Psoas muscle (tissue), 8 donors: ENCODE measurements at places on chromosomes 11 and 22. TPM values are rescaled to one million over a fixed set of nuclear protein-coding genes. Genes with fewer than 3 reads are reported as not detected.

GTSE1 gene
- 0.47 TPM for total RNA-seq

- peak overlapping the region; percentile 58 for H3K4me3 ChIP-seq
- H3K27me3 ChIP-seq: no peaks in the 10 kb centered on the region
- no peaks in the 10 kb centered on the region for H3K36me3 ChIP-seq
- DNase-seq: peak; percentile 87
- H3K27ac ChIP-seq: peak overlapping the region; percentile 97
Observed at GRCh38 chr11:44564670-44565210, 723 bp upstream of the CD82 start.

FXYD2 gene
- not detected for total RNA-seq

OLFML1 gene
- total RNA-seq: 7.2 TPM

IMMP1L gene
- 26.3 TPM for total RNA-seq

MMP8 gene
- total RNA-seq: not detected

WNT11 gene
- 13.0 TPM for total RNA-seq

LGR4 gene
- total RNA-seq: 8.0 TPM

DNA sequence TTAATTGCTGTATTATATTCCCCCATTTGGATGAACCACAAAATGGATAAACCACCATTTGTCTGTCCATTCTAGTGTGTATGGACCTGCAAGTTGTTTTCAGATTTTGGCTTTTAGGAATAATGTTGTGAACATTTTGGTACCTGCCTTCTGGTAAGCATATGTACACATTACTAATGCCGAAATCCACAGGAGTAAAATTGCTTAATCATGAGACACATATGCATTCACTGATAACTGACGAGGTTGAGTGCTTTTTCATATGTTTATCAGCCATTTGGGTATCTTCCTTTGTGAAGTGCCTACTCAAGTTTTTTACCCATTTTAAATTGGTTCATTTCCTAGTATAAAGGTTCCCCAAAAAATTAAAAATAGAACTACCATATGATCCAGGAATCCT lies 34.2 kb downstream of the OSBP2 start:
- no peaks in the 10 kb centered on the region for H3K36me3 ChIP-seq
- no peak overlapping the region for H3K27ac ChIP-seq
- no peak for DNase-seq
- no peaks in the 10 kb centered on the region for H3K4me1 ChIP-seq
- H3K27me3 ChIP-seq: no peaks in the 10 kb centered on the region

DNA sequence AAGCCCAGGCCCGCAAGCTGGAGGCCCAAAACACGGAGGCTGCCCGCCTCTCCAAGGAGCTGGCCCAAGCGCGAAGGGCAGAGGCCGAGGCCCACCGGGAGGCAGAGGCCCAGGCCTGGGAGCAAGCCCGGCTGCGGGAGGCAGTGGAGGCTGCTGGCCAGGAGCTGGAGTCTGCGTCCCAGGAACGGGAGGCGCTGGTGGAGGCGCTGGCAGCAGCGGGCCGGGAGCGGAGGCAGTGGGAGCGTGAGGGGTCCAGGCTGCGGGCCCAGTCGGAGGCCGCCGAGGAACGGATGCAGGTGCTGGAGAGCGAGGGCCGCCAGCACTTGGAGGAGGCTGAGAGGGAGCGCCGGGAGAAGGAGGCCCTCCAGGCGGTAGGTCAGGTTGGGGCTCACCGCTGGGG lies 4.8 kb downstream of the CCDC88B start:
- H3K4me1 ChIP-seq: peaks cover 5% of the 10 kb centered on the region
- no peaks in the 10 kb centered on the region for H3K27me3 ChIP-seq
- no peak overlapping the region for H3K27ac ChIP-seq
- H3K36me3 ChIP-seq: no peaks in the 10 kb centered on the region

SYT9 gene
- not detected for total RNA-seq

GRCh38 chr22:47372111-47372581 lies 609.7 kb downstream of the TBC1D22A start:
- H3K27me3 ChIP-seq: no peaks in the 10 kb centered on the region
- H3K4me1 ChIP-seq: no peaks in the 10 kb centered on the region
- DNase-seq: no peak
- H3K4me3 ChIP-seq: no peak overlapping the region

DNA sequence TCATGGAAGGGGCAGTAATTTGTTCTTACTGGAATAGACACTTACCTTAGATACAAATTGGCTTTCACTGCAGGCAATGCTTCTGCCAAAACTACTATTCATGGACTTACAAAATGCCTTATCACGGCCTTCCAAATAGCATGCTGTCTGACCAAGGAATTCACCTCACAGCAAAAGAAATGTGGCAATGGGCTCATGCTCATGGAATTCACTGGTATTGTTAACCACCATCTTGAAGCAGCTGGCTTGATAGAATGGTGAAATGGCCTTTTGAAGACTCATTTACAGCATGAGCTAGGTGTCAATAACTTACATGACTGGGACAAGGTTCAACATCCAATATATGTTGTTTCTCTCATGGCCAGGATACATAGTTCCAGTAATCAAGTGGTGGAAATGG lies 21.9 kb downstream of the OR5B21 start:
- no peak overlapping the region for H3K27ac ChIP-seq
- H3K27me3 ChIP-seq: no peaks in the 10 kb centered on the region
- no peak overlapping the region for H3K4me3 ChIP-seq
- H3K36me3 ChIP-seq: no peaks in the 10 kb centered on the region
- DNase-seq: no peak

DNA sequence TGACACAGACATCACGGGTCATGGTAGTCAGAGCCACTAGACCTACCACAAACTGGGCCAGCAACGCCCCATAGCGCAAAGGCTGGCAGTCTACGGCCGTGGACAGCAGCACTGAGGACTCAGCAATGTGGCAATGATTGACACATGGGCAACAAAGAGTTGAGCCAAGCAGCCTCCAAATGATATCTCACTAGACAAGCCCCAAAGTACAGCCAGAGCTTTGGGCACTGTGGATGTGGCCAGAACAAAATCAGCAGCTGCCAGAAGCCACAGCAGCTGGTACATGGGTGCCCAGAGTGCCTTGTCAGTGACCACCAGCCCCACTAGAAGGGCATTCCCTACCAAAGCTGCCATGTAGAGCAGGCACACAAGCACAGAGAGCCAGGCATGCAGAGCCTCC lies 11.2 kb upstream of the UBQLNL start:
- no peak for DNase-seq
- no peaks in the 10 kb centered on the region for H3K27me3 ChIP-seq
- H3K4me3 ChIP-seq: no peak overlapping the region
- H3K4me1 ChIP-seq: no peaks in the 10 kb centered on the region

DNA sequence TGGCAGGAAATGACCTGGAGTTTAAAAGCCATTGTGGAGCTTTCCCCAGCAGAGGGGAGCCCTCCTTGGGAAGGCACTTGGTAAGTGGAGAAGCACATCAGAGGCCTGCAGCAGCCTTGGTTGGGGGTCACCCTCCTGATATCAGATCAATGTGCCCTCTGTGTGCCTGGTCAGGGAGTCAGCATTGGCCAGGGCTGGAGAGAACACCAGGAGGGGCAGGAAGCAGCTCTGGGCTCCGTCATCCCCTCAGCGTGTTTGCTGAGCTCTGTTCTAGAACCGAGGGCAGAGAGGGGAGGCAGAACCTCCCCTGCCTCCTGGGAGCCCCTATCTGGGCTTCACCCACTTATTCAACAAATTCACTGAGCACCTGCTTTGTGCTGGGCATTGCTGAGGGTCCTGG lies 846.0 kb downstream of the TBC1D22A start:
- H3K4me1 ChIP-seq: no peaks in the 10 kb centered on the region
- no peaks in the 10 kb centered on the region for H3K27me3 ChIP-seq
- H3K36me3 ChIP-seq: no peaks in the 10 kb centered on the region
- H3K27ac ChIP-seq: no peak overlapping the region
- DNase-seq: no peak

DNA sequence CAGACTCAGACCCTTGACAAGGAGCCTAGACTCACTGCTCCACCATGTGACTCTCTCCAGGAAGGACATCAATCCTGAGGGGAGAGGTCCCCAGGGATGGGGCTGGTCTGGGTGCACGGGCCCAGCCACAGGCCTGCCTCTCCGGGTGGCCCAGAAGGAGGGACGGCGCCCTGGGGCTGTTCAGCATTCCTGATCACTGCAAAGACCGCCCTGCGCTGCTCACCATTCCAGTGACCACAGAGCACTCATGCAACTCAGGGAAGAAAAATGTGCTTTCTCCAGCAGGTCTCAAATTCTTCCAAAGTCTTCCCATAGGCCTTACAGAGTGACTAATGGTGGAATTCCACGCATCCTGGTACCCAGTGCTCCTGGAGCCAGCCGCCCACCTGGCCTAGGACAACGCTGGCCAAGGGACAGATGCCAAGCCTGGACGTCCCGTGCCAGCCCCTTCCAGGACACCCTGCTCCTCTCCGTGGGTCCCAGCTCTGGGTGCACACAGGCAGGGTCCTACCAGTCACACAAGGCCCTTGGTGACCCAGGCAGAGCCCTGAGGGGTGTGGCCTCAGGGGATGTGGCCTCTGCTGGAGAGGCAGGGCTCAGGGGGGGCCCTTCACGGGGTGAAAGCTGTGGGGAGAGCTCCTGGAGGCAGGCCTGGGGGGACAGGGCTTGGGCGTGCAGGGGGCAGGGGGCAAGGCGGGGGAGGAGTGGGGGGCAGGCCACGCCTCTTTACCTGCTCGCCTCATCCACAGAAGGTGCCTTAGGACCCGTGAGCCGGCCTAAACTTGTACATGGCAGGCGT lies 178.8 kb downstream of the IGLL1 start:
- DNase-seq: no peak
- no peak overlapping the region for H3K4me3 ChIP-seq
- H3K4me1 ChIP-seq: no peaks in the 10 kb centered on the region
- H3K27me3 ChIP-seq: no peaks in the 10 kb centered on the region
- no peaks in the 10 kb centered on the region for H3K36me3 ChIP-seq

DNA sequence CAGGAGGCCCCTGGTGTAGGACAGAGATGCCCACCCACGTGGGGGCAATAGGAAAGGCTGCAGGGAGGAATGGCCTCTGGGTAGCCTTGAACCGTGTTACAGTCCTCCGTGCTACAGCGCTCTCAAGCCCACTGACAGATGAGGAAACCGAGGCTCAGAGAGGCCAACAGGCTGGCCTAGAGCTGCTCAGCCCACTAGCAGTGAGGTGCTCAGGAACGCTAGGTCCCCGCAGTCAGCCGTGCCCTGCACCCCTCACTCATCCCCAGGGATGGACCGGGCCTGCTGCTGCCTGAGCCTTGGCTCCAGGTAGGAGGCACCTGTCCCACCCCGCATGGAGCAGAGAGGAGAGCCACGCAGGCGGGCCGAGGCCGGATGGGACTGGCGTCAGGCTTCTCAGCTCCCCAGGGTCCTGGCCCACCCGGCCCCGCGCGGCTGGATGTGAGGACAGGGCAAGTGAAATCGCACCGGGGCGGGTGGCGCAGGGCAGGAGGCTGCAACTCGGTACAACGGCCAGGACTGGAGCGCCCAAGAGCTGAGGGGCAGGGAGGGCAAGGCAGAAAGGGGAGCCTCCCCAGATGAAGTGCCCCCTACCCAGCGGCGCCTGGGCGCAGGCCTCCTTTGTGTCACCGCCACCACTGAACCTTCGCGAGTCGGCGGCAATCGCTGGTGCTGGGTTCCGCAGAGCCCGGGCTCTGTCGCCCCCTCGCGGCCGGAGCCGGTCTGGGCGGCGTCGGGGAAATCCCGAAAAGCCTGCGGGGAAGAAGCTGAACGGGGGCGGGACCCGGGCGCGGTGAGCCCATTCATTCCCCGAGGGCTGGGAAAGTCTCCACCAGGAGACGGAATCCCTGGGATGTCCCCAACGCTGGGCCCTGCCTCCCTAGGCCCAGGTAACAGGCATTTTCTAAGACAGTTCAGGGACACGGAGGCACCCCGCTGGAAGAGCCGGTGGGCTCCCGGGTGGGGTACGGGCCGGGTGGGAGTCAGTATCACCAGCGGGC lies 8.4 kb upstream of the SLC2A11 start:
- peak; percentile 92 for DNase-seq
- no peaks in the 10 kb centered on the region for H3K36me3 ChIP-seq
- H3K4me3 ChIP-seq: peak overlapping the region; percentile 46
- H3K4me1 ChIP-seq: peaks cover 35% of the 10 kb centered on the region

SMTNL1 gene
- total RNA-seq: 57.7 TPM

SERPIND1 gene
- not detected for total RNA-seq
